MG63 (cell line): ENCODE measurements at places on chromosomes 2 and 18. TPM values are rescaled to one million over a fixed set of nuclear protein-coding genes. Genes with fewer than 3 reads are reported as not detected.

Gene ACMSD
- total RNA-seq, result not detected in 2 replicates

Gene PLA2R1
- total RNA-seq, result 0.36 and 1.6 TPM in 2 replicates

DNA sequence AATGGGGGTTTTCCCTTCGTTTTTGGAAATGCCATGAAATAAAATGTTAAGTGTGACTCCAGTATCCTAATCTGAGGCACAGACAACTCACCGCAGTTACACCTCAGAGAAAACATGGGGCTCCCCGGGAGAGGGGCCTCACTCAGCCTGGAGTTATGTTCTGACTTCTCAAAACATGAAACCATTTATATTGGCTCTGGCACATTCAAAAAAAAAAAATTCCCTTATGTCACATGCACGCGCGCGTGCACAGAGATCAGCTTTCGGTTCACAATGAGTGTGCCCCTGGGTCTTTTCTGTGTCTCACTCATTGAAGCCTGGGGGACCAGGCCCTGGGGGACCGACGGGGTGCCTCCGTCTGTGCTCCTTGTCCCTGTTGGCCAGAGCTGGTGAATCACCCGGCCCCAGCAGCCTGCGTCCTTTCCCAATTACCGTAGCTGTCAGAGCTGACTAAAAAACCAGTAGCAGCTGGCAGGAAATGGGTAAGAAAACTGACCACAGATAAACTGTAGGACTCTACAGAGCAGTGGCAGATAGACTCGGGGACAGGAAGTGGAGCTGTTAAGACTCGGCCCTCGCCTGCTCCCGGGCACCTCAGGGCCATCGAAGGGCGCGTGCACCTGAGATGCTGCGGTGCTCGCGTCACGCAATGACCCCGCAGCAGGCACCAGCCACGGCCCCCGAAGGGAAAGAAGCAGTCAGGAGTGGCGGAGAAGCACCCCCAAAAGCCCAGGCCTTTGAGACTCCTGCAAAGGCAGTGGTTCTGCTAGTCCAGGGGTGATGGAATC lies 138.3 kb upstream of the ID2 start:
- peak; percentile 81 for DNase-seq

Gene ACTG2
- total RNA-seq, result not detected in 2 replicates

DNA sequence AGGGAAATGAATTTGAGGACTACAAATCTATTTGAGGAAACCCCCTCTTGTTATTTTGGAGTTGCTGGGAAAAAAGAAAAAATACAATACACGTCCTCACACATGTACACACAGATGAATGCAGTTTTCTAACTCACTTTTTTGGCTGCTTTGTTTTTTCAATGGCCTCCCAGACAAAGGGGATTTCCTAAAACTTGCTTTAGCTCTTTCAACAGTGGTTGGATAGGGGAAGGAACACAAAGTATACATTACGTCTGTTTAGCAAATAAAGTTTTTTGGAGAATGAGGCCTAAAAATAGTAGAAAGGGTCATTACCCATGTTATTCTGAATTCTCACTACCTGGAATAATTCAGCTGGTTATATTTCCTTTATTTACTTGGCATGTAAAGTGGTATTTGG lies 125.3 kb upstream of the ITGB6 start:
- no peak for DNase-seq

GRCh38 chr2:113028112-113028511 lies 22.9 kb downstream of the IL36A start:
- DNase-seq, result no peak

Gene CYBRD1
- 56.3 and 58.5 TPM in 2 replicates for total RNA-seq

Gene SERPINB4
- not detected in 2 replicates for total RNA-seq
